ENCODE measurements at places on chromosomes 2 and 18.

GRCh38 chr18:35571138-35571537 lies 10.4 kb upstream of the GALNT1 start:
- H3K27ac ChIP-seq = no peak overlapping the region
- no peak overlapping the region for H3K4me3 ChIP-seq
- no peaks in the 10 kb centered on the region for H3K27me3 ChIP-seq
- peaks cover 11% of the 10 kb centered on the region for H3K4me1 ChIP-seq

DNA sequence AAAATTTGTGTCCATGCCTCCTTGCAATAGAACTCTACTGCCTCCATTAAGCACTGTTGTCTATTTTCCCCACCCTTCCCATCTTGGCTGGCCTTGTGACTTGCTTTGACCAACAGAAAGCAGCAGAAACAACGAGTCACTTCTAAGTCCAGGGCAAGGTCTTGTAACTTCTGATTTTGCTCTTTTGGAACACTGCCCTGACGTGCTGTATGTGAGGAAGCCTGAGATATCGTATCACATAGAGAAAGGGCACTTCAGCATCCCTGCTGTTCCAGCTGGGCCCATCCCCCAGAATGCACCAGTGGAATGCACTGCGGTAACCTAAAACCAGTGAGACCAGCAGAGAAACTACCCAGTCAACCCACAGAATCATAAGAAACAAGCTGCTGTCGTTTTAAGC lies 28.1 kb downstream of the NCKAP1 start:
- peaks cover 27% of the 10 kb centered on the region for H3K27me3 ChIP-seq
- H3K4me1 ChIP-seq = no peaks in the 10 kb centered on the region
- no peak for DNase-seq
- no peaks in the 10 kb centered on the region for H3K36me3 ChIP-seq

DNA sequence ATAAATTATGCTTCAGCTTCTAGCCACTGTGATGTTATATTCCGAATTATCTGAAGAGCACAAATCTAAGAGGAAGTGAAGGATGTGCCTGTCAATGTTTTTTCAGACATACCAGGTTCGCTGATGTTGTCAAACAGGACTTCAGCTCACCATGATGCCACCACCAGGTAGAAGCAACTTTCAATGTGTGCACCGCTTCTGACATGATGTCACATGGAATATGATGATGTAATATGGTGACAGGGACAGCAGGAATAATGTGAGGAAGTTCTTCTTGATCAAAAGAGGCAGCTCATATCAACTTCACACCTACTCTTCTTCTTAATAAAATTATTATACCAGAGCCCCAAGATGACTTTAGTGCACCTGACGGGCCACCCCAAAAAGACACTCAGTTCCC lies 893.2 kb downstream of the BCL11A start:
- no peaks in the 10 kb centered on the region for H3K4me1 ChIP-seq
- H3K27me3 ChIP-seq = no peaks in the 10 kb centered on the region
- no peak for DNase-seq
- H3K27ac ChIP-seq = no peak overlapping the region
- H3K4me3 ChIP-seq = no peak overlapping the region

DNA sequence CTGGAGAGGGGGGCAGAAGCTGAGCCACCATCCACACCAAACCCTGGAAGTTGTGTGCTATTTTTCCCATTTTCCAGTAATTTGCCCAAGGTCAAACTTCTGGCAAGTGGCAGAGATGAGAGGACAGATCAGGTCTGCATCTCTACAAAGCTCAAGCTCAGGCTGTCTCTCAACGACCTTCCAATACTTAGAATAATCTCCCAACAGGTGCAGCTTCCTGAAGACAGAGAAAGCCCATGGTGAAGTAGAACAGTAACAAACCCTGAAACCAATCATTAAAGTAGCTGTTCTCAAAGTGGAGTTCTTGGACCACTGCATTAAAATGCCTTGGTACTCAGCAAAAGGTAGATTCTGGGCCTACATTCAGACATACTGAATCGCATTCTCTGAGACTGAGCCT lies 37.6 kb downstream of the TMEM131 start:
- H3K4me1 ChIP-seq = peaks cover 68% of the 10 kb centered on the region
- H3K27ac ChIP-seq = no peak overlapping the region
- H3K4me3 ChIP-seq = no peak overlapping the region
- peaks cover 11% of the 10 kb centered on the region for H3K36me3 ChIP-seq

GRCh38 chr2:45401431-45401922 lies 209.6 kb downstream of the SRBD1 start:
- no peak overlapping the region for H3K4me3 ChIP-seq
- no peaks in the 10 kb centered on the region for H3K4me1 ChIP-seq
- peaks cover 2% of the 10 kb centered on the region for H3K36me3 ChIP-seq

DNA sequence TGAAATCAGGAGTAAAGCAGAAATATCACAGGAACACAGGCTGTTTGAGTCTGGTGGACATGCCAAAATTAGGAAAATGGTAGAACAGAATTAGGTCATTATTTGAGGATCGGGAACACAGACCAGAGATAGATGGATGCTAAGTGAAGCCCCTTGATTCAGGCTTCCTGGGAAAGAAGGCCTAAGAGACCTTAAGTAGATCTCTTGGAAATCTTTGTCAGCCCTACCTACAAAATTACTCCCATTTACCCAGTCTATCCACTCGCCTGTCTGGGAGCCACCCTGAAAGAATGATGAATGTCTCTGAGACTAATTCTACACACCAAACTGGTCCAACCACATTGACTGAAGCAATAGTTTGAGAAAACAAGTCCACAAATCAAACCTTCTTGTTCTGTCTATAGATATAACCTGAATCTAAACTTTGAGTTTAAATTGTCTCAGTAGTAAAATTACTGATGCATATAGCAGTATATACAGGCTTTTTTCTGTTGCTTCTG lies 36.6 kb upstream of the TANK start:
- no peaks in the 10 kb centered on the region for H3K27me3 ChIP-seq
- no peak for DNase-seq
- H3K4me1 ChIP-seq = peaks cover 11% of the 10 kb centered on the region
- H3K4me3 ChIP-seq = no peak overlapping the region
- no peak overlapping the region for H3K27ac ChIP-seq
- H3K36me3 ChIP-seq = no peaks in the 10 kb centered on the region

GRCh38 chr18:80225685-80226084 lies 21.6 kb downstream of the PARD6G start:
- no peak for DNase-seq
- H3K27me3 ChIP-seq = peaks cover 7% of the 10 kb centered on the region
- no peaks in the 10 kb centered on the region for H3K36me3 ChIP-seq
- H3K4me1 ChIP-seq = no peaks in the 10 kb centered on the region
- no peak overlapping the region for H3K4me3 ChIP-seq

DNA sequence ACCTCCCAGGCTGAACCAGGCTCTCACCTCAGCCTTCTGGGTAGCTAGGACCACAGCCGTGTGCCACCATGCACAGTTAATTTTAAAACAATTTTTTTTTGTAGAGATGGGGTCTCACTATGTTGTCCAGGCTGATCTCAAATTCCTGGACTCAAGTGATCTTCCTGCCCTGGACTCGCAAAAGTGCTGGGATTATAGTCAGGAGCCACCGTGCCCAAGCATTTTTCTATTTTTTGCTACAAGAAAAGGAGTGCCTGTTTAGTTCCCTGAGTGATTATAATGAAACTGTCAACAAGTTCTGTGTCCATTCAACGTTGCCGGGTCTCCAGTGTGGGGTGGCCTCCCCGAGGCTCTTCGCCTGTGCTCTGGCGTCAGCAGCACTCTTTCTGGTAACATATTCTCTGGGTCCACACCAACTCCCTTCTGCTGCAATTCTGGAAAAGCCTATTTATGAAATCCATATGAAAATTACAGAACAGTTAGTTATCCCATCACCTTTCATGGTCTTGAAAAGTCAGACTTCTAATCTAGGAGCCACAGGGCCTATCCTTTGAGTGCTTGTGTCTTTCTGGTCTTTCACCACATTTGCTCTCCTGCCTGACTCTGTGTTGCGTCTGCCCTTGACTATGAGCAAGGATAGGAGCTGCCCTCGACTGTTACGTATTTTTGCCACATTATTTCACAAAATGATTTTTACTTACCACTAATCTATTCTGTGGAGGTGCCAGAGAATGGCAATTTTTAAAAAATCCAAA lies 172.7 kb downstream of the SOCS6 start:
- no peak for DNase-seq
- peaks cover 8% of the 10 kb centered on the region for H3K4me1 ChIP-seq
- H3K4me3 ChIP-seq = no peak overlapping the region
- H3K27me3 ChIP-seq = peaks cover 38% of the 10 kb centered on the region

DNA sequence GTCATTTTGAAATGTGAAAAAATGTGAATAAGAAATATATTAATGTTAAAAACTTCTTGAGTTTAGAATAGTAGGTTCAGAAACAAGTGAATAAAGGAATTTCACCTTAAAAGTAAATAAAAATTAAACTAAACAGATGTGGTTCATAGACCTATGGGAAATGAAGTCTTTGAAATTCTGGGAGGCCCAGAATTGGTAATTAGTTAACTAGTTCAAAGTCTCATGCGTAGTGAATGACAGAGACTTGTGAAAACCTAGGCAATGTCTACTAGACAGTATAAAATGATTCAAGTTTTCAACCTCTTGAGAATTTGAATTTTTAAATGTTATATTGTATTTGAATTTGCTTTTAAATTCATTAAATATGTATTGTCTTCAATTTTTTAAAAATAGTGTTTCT lies 32.6 kb upstream of the AAK1 start:
- H3K4me1 ChIP-seq = peaks cover 34% of the 10 kb centered on the region
- no peaks in the 10 kb centered on the region for H3K36me3 ChIP-seq
- no peak for DNase-seq
- no peaks in the 10 kb centered on the region for H3K27me3 ChIP-seq

DNA sequence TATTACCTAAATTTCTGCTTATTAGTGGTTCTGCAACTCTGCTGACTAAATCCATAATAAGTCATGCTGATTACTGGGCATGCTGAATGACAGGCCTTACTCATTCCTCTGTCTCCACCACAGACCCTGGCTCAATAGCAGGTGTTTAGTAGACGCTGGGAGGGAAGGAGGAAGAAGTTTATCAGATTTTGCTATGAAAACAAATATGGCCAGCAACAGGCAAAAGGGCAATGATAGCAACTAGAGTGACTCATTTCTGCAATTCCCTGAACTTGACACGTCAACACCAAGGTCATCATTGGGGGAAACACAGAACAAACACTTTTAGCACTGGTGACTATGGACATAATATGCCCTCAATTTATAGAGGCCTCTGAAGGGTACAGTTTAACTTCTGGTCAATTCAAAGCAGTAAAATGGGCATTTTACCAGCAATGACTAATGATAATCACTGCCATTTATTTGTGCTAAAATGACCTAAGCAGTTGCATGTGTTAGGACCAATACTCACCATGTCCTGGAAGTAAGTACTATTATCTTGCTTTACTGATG lies 35.2 kb downstream of the TMEM163 start:
- no peak for DNase-seq
- peaks cover 16% of the 10 kb centered on the region for H3K4me1 ChIP-seq

DNA sequence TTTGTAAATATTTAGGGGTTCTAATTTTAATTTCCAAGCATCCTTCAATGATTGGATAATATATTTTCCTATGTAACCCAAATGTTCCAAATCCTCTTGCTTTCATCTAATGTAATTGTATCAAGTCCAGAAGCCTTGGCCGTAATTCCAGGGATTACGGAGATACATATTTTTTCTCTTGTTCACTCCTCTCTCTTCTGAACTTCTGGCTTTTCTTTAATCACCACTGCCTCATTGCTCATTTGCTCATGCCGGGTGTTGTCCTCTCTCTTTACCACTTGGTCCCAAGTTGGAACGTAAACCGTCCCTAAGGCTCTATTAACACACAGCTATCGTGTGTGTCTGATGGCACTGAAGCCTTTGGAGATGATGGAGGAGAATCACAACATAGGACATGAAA lies 188.7 kb upstream of the COL3A1 start:
- no peaks in the 10 kb centered on the region for H3K4me1 ChIP-seq
- no peak for DNase-seq
- no peaks in the 10 kb centered on the region for H3K36me3 ChIP-seq
- no peaks in the 10 kb centered on the region for H3K27me3 ChIP-seq
- no peak overlapping the region for H3K4me3 ChIP-seq

DNA sequence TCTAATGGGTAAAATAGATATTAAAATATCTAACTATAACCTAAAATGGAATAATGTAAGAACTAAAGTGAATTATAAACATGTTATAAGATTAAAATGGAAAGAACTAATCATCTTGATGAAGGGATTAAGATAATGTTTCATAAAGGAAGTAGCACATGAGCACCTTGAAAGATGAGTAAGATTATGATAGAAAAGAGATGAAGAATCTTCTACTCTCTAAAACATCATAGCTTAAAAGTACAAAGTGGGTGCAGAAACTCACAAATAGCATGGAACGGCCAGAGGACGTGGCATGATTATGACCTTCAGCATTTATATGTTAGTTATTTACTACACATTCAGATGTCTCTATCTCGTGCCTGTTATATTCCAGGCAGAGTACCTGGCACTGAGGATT lies 76.2 kb upstream of the COL5A2 start:
- H3K4me3 ChIP-seq = peak overlapping the region; percentile 10
- H3K27me3 ChIP-seq = no peaks in the 10 kb centered on the region
- peaks cover 28% of the 10 kb centered on the region for H3K4me1 ChIP-seq
- DNase-seq = no peak
- H3K27ac ChIP-seq = peak overlapping the region; percentile 79
- peaks cover 8% of the 10 kb centered on the region for H3K36me3 ChIP-seq

DNA sequence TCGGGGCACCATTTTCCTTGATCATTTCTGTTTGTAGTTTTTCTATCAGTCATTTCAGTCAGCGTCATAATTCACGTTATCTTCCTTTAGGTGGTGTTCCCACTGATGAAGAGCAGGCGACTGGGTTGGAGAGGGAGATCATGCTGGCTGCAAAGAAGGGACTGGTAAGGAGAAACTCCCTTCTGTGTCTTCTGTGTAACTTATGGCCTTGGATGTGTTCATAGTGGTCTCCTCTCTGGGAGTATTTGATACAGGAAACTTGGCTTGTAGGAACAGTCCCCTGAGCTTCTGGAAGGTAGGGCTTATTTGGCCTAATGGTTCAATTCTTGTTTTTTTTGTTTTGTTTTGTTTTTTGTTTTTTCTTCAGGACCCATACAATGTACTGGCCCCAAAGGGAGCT lies 1.1 kb downstream of the COX5B start:
- peak overlapping the region; percentile 95 for H3K27ac ChIP-seq
- no peaks in the 10 kb centered on the region for H3K27me3 ChIP-seq
- peak overlapping the region; percentile 91 for H3K4me3 ChIP-seq
- peaks cover 20% of the 10 kb centered on the region for H3K36me3 ChIP-seq
- no peak for DNase-seq
- H3K4me1 ChIP-seq = peaks cover 23% of the 10 kb centered on the region

GRCh38 chr18:34709104-34709503 lies 994 bp upstream of the DTNA start:
- no peak overlapping the region for H3K27ac ChIP-seq
- no peaks in the 10 kb centered on the region for H3K36me3 ChIP-seq
- H3K27me3 ChIP-seq = peaks cover 12% of the 10 kb centered on the region
- no peak for DNase-seq
- no peaks in the 10 kb centered on the region for H3K4me1 ChIP-seq
- H3K4me3 ChIP-seq = no peak overlapping the region

GRCh38 chr18:36299015-36299414 lies 1.5 kb downstream of the FHOD3 start:
- H3K27me3 ChIP-seq = peaks cover 45% of the 10 kb centered on the region
- no peaks in the 10 kb centered on the region for H3K4me1 ChIP-seq
- no peak overlapping the region for H3K27ac ChIP-seq
- H3K4me3 ChIP-seq = no peak overlapping the region
- H3K36me3 ChIP-seq = no peaks in the 10 kb centered on the region
- DNase-seq = no peak

- H3K36me3 ChIP-seq = no peaks in the 10 kb centered on the region
- H3K4me1 ChIP-seq = peaks cover 55% of the 10 kb centered on the region
- H3K4me3 ChIP-seq = no peak overlapping the region
- DNase-seq = no peak
- H3K27me3 ChIP-seq = no peaks in the 10 kb centered on the region
- H3K27ac ChIP-seq = no peak overlapping the region
These were observed 59.4 kb downstream of the LIMS1 start for GRCh38 chr2:108593547-108594098.

GRCh38 chr18:52131845-52132244 lies 208.2 kb upstream of the DCC start:
- DNase-seq = no peak
- H3K4me1 ChIP-seq = no peaks in the 10 kb centered on the region
- no peak overlapping the region for H3K27ac ChIP-seq
- no peak overlapping the region for H3K4me3 ChIP-seq
